ENCODE measurements at places on chromosomes 5 and 9.

- DNase-seq, result no peak
These were observed 459.7 kb downstream of the EBF1 start for GRCh38 chr5:158639881-158640592.

- no peak for DNase-seq
These were observed 5.6 kb downstream of the FAXDC2 start for GRCh38 chr5:154844809-154845208.

DNA sequence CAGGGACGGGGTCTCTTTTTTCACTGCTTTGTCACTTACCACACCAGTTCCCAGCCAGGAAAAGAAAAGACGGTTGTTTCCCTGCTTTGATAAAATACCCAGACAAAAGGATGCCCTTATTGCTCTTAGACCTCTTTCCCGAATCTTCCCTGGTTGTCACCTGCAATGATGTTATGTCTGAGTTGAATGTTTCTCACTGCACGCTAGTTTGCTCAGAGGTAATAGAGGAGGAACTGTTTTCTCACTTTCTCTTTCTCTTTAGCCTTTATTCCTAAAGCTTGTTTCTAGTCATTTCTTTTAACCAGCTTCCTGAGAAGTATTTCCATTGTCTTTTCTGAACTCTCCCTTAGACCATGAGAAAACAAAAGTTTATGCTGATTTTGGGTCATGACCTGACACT, 32.9 kb downstream of the ACER2 start:
- no peak for DNase-seq

GRCh38 chr9:123419721-123420591, 64.0 kb downstream of the CRB2 start:
- no peak for DNase-seq

DNA sequence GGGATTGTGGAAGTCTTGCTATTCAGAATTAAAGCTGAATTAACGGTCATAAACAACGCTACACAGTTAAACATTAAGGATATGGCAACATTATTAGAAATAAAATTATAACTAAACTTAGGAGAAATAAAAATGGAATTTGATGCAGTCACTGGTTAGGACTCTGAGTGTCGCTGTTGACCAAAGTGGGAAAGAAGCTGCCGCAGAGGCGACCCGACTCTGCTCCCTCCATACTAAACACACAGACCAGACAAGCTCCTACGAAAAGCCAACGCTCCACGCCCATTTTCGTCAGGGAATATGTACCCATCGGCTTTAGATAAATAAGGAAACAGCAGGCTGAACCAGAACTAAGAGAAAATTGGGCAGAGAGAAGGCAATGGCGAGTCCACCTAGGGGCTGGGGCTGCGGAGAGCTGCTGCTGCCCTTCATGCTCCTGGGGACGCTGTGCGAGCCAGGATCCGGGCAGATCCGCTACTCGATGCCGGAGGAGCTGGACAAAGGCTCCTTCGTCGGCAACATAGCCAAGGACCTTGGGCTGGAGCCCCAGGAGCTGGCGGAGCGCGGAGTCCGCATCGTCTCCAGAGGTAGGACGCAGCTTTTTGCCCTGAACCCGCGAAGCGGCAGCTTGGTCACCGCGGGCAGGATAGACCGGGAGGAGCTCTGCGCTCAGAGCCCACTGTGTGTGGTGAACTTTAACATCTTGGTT, at the start of gene PCDHGA5:
Gene PCDHGA5, plus strand, starts transcription at position 211 of the 709 bp plus-strand sequence. Its CDS starts 169 bp downstream, at position 380.
- DNase-seq, result no peak

DNA sequence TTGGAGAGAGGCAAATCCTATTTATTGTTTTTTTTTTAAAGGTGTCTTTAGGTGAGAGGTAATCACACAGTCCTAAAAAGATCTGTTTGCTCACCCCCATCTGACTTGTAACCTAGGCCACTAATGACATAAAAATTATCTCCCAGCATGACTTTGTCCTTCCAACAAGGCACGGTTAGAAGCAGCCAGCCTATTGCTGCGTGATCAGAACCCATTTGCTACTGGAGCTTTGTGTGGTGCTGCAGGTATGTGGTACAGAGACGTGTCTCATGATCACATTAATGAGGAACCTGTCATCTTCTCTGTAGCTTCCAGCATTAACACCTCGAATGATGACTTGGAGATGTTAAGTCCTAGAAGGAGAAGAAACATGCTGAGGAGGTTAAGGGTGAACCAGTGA, 555.8 kb upstream of the TLE4 start:
- DNase-seq, result no peak

GRCh38 chr5:157216391-157217142, 35.9 kb downstream of the ITK start:
- no peak for DNase-seq

DNA sequence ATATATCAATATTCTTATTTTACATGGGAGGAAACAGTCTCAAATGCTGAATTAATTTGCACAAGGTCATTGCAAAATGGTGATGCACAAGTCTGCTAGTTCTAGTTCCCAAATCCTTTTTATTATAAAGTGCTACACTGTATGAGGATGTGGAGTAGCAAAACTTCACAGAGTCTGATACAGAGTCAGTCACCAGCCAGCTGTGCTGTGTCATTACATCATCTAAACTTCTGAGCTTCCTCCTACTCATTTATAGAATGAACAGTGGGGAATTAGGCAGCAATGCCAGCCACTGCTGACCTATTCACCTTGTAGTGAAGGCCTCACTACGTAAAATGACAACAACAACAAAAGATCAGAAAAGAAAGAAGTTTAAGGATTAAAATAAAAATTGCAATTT, 357.8 kb downstream of the TMEM167A start:
- DNase-seq, result no peak

GRCh38 chr5:36346896-36347690, 45.4 kb upstream of the RANBP3L start:
- no peak for DNase-seq

DNA sequence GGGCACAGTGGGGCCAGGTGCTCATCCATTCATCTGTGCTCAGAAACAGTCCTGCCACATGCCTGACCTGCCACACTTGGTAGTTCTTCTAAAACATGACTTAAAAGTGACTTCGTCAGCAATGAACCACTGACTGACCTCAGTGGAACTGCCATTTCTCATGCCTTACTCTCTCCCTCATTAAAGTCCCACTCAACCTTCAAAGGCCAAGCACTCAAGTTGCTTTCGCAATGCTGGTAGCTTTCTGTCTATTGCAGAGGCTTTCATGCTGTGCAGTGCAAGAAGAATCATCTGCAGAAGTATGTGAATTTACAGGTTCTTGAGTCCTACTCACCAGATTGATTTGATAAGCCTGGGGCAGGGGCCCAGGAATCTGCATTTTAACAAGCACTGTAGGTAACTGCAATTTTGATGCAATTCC, 23.9 kb downstream of the B4GALT1 start:
- DNase-seq, result no peak

- no peak for DNase-seq
These were observed 97.3 kb upstream of the DAB2 start for GRCh38 chr5:39521940-39522590.

- no peak for DNase-seq
These were observed 118.7 kb downstream of the DROSHA start for GRCh38 chr5:31413030-31413812.

- no peak for DNase-seq
These were observed 52.9 kb upstream of the ZNF366 start for GRCh38 chr5:72559866-72560766.

Measured in activated T-cell treated with anti-CD3 and anti-CD28 coated beads for 24 hours (primary cell).